ENCODE measurements at places on chromosomes 12 and 14.
A peak's percentile ranks its signal among the peaks of the same experiment; 100 is the strongest.

- no peak for DNase-seq
Observed at GRCh38 chr12:14554281-14555007, 13.2 kb downstream of the PLBD1 start.

GRCh38 chr12:129563266-129563665 is 340.6 kb downstream of the TMEM132D start:
- DNase-seq: no peak

- DNase-seq: no peak
Observed at GRCh38 chr12:104676636-104677035, 219.9 kb downstream of the CHST11 start.

DNA sequence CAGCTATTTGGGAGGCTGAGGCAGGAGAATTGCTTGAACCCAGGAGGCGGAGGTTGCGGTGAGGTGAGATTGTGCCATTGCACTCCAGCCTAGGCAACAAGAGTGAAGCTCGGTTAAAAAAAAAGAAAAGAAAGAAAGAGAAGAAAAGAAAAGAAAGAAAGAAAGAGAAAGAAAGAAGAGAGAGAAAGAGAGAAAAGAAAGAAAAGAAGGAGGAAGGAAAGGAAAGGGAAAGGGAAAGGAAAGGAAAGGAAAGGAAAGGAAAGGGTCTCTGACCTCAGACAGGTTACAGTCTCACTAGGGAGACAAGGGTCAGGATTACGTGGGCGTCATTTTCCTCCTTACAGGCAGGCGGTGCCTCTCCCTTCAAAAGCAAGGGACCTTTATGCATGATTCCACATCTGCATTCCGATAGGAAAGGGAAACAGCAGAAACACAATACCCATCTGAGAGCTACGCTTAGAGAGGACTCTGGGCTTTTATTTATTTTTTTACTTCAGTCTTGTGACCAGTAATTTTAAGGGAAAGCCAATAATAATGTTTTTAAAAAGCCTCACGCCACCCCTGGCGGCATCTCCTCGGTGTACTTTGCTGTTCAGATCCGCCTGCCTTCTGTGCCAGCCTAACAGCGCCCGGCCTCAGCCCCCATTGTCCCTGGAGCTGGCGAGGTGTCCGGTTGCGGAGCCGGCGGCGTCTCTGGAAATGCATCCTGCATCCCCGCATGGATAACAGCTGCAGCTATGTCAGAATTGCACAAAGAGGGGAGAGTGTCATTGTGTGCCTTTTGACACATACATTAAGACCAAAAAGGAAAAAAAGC is 945 bp upstream of the HIP1R start:
- peak; percentile 58 for DNase-seq

- peak; percentile 36 for DNase-seq
Observed at GRCh38 chr12:70365648-70366518, at the start of gene KCNMB4. Gene KCNMB4, plus strand, starts transcription at chr12:70366290. Its CDS starts 445 bp downstream, at chr12:70366735.

GRCh38 chr12:11497438-11497837 is 102.1 kb upstream of the PRB2 start:
- DNase-seq: no peak

DNA sequence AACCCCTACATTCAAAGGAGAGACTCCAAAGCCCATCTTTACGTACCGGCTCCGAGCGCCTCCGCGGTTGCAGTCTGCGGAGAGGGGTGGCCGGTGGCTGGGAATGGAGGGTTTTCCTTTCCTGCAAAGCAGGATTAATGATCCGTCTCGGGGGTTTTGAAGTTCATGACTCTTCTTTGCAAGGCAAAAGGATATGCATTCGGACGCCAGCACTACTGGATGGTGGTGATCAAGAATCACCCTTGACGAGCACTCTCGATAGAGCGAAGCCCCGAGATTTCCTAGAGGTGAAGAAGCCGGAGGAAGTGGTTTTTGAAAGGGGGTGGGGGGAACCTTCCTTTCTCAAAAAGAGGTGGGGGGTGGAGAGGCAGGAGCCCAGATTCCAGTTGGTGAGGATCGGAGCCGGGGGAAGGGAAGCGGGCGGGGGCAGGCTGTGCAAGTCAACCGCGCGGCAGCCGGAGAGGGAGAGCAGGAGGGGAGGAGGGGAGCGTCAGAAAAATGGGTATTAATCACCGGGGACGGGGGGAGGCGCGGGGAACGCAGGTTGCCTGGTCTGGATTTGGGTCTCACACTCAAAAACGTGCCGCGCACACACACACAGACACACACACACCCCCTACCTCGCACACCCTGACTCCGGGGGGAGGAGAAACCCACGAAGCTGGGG is at the start of gene GRIN2B:
Gene GRIN2B (minus strand): TSS at position 307 of the 667 bp plus-strand sequence. CDS start 115,394 bp downstream, outside the sequence.
- no peak for DNase-seq

DNA sequence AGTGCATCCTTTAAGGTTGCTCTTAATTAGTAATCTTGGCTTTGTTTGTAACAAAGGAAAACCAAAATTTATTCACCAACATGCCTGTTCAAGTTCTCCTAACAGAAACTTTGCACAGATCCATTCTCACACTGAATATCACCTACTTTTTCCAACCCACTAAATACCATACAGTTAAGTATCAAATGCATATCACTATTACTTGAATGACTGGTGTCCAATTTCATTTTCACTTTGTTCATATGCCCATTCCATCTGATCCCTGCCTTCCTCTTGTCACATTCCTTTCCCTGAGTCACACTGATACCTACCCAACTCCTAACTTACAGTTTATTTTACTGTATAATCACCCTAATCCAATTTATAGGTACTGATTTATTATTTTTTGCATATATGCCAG is 286.4 kb downstream of the NELL2 start:
- DNase-seq: no peak

DNA sequence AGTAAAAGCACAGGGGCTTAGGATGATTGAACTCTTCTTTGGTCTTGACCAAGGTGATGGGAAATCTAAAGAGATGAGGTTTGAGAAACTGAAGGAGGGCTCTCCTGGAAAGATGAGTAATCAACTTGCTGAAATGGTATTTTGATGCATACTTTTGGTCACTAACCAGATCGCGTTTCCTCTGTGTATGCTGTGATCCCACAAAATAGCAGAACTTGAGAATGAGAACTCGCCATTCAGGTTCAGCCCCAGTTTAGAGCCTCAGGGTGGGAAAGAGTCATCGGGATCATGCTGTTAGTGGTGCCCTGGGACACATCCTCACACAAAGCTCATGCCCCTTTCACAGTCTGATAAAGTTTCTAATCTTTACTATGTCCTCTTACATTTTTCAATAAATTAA is 488.8 kb downstream of the ETNK1 start:
- no peak for DNase-seq

Data from HepG2 (cell line).